M059J (cell line): ENCODE measurements at places on chromosomes 2 and 18. TPM values are rescaled to one million over a fixed set of nuclear protein-coding genes. Genes with fewer than 3 reads are reported as not detected.

TLX2 gene
- total RNA-seq: 0.10 and 0.34 TPM in 2 replicates

- no peak for DNase-seq
Measured at GRCh38 chr18:61666876-61667590, 225.8 kb downstream of the RNF152 start.

GRCh38 chr2:217076058-217076435 lies 216.2 kb upstream of the TNP1 start:
- no peak for DNase-seq

LPIN1 gene
- total RNA-seq: 23.2 and 33.2 TPM in 2 replicates

SCYGR4 gene
- not detected in 2 replicates for total RNA-seq

CD207 gene
- total RNA-seq: not detected in 2 replicates

DNA sequence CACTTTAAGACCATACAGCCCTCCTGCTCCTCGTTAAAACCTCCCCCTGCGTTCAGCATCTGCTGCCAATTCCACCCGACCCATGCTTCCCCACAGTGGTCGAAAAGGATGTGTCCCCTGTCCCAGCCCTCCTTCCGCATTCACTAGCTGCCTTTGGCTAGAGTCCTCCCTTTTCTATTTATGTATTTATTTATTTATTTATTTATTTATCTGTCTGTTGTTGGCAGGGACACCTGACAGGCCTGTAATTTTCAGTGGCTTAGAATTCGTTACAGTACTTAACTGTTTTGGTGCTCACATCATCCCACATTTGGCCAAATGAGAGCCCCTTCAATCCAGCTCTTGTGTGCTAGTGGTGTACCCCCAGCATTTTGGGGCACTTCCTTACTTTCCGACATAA lies 50.8 kb downstream of the GNAL start:
- no peak for DNase-seq

- peak; percentile 39 for DNase-seq
Measured at GRCh38 chr2:218781691-218782527, at the start of gene CYP27A1. CYP27A1 (plus strand) TSS chr2:218782147; CDS start chr2:218782183, 36 bp downstream.

DNA sequence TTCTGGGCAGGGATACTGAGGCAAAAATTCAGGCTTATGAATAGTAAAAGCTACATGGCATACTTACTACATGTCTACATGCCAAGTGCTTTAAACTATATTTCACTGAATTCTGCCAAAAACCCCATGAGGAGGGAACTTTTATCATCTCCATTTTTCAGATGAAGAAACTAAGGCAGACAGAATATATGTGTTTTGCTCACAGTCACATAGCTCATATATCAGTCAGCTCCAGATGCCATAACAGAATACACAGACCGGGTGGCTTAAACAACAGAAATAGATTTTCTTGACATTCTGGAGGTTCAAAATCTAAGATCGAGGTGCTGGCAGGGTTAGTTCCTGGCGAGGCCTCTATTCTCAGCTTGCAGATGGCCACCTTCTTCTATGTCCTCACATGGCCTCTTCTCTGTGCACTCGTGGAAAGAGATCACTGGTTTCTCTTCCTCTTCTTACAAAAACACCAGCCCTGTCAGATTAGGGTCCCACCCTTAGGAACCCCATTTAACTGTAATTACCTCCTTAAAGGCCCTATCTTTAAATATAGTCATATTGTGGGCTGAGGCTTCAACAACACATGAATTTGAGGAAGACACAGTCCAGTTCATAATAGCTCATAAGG lies 27.1 kb upstream of the CREB1 start:
- DNase-seq: no peak

- DNase-seq: no peak
Measured at GRCh38 chr2:80971-81736, 34.8 kb upstream of the FAM110C start.

GRCh38 chr18:5961828-5962150 lies 66.5 kb upstream of the TMEM200C start:
- DNase-seq: no peak

GRCh38 chr2:96847586-96847985 lies 3.8 kb upstream of the ANKRD23 start:
- no peak for DNase-seq

LIPG gene
- total RNA-seq: 37.9 and 66.5 TPM in 2 replicates

RPRD1A gene
- 37.8 and 68.5 TPM in 2 replicates for total RNA-seq

NAT8 gene
- total RNA-seq: not detected in 2 replicates

DNA sequence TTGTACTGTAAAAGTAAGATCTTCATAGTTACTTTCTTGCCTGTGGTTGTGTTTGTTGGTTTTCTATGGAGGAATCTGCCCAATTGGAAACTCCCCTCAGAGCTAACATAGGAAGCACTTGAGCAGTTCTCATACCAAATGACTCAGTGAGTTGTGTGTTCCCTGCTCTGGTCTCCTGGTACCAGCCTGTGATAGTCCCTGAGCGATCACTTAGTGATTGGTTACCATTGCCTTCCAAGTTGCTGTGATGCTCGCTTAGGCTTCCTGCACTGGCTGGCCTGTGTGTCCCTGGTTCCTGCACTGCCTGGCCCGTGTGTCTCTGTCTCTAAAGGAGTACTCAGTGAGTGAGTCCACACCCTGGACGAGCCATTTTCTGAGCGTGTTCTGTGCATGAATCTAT lies 133.0 kb downstream of the MAP4K4 start:
- peak; percentile 67 for DNase-seq

DNA sequence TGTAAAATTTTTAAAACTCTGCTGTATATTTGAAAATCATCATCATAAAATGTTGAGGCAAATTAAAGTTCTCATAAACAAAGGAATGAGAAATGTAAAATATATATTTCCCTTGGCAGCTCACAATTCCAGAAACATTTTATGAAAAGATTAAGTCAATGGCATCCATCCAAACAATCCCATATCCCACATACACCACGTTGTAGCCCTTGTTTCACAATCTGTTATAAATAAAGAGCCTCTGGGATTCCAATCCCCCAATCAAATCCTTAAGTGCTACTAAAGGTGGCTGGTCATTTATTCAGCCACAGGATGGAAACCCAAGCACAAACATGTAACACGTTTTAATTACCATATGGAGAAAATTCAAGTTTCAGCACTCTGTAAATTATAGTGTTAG lies 51.7 kb downstream of the GFPT1 start:
- no peak for DNase-seq

DNA sequence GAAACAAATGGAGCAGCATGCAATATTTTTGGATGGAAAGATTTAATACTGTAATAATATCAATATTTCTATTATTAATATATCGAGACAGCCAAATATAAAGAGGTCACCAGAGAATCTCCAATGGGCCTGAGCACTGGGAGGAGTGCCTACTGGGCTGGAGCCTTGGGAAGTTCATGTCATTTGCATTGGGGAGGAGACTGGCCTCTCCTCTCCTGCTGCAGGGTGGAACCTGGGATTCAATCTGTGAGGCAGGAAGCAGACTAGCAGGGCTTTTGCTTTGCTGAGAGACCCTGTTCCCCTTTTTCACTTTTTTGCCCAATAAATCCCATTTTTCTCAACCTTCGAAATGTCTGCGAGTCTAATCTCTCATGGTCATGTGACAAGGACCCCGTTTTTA lies 390.6 kb upstream of the CYRIA start:
- no peak for DNase-seq

DNA sequence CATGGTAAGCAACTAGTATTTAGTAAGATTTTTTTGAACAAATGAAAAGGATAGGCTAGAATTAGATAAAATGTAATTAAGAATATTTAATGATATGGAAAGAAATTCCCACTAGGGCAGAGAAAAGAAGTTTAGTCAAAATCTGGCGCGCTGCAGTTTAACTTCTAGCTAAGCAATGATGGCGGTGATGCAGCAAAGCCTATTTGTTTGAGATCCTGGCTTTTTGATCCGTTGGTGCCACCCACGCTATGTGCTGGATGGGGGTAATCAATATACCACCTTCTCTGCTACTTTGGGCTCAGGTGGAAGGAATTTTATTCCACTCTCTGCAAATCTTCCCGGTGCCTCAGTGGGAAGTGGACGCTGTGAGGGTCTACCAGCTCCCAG lies 421 bp upstream of the FAM171B start:
- DNase-seq: no peak

- DNase-seq: no peak
Measured at GRCh38 chr2:232327105-232328031, 51.2 kb upstream of the ALPP start.

EMX1 gene
- total RNA-seq: not detected in 2 replicates

CHRND gene
- total RNA-seq: not detected in 2 replicates

DNA sequence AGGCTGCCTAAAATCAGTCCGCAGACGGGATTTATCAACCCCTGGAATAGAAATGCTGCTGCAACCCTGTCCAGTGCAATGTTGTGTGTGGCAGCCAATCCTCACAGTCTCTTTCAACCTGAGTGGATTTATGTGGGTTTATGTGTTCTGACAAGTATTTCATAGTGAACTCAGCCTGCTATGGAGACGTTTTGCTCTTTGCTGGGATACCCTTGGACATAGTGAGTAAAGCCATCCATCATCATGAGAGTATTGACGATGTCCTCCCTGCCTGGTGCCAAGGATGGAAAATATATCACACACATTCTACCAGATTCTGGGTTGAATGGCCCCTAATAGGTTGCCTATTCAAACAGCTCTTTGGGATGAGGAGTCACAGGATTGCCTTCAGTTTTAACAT lies 219.1 kb downstream of the SOCS6 start:
- DNase-seq: no peak

- no peak for DNase-seq
Measured at GRCh38 chr2:79750321-79750720, 237.5 kb downstream of the CTNNA2 start.
